ENCODE measurements at places on chromosomes 7 and 10. TPM values are rescaled to one million over a fixed set of nuclear protein-coding genes. Genes with fewer than 3 reads are reported as not detected.

DNA sequence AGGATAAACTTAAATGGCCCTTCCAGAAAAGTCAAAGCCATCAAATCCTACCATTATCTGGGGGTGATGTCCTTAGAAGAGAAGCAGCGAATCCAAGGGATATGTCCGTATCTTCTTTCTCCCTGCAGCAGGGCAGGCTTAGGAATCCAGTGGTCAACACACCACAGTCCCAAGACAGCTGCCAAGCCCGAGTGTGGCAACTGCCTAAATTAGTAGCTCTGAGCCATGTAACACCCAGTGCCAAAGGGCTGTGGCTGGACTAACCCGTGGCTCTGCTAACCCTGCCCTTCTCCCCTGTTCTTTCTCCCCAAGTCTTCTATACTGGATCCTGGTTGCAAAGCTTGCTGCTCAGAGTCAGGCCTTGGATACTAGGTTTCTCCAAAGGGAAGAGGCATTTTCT is 74.8 kb downstream of the CDK1 start:
- no peak for DNase-seq

The GAD2 gene
- polyA plus RNA-seq, result not detected

DNA sequence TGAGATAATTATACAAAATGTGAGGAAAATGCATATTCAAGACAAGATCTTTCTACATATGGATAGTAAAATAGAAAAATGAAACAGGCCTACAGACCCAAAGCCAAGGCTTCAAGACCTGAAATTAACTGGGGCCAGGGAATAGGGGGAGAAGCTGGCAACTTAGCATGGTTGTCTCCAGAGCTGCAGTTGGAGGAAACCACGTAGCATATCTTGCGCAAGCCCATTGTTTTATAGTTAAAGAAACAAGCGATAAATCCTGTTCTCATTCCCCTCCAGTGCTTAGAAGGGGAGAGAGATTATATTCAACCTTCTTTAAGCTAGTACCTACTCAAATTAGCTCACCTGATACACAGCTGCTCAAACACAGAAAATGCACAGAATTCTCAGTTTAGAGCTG is 197.1 kb downstream of the SORCS1 start:
- no peak for DNase-seq

The GPRIN2 gene
- polyA plus RNA-seq, result not detected

DNA sequence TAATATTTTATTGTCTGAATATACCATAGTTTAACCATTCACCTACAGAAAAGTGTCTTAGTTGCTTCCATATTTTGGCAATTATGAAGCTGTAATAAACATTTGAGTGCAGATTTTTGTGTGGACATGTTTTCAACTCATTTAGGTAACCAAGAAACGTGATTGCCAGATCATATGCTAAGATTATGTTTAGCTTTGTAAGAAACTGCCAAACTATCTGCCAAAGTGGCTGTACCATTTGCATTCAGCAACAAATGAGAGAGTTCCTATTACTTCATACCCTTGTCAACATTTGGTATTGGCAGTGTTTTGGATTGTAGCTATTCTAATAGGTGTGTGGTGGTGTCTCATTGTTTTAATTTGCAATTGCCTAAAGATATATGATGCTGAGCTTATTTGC is 233.5 kb downstream of the TMEM26 start:
- DNase-seq, result no peak

DNA sequence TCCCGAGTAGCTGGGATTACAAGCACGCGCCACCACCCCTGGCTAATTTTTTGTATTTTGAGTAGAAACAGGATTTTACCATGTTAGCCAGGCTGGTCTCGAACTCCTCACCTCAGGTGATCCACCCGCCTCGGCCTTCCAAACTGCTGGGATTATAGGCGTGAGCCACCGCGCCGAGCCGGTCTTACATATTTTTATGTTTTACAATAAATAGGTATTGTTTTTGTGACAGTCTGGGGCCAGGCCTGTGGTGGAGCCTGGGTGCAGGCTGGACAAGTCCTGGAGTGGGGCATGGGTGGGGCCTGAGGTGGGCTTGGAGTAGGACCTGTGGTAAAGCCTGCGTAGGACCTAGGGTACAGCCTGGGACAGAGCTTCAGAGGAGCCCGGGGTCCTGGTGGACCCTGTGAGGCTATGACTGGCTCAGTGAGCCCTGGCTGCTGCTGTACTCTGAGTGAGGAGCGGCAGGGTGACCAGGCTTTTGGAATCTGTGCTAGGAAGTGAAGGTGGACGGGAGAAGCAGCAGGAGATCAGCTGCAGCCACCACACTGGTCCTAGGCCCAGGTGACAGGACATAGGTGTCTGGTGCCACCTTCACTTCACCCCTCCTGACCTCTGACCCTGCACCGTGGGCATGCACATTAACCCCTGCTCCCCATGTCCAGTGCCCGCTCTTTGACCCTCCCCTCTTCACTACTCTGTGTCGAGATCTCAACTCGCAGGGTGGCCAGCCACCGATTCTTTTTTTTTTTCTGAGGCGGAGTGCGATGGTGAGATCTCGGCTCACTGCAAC is 9.6 kb upstream of the ZMIZ2 start:
- no peak for DNase-seq
